ENCODE measurements at places on chromosomes 7 and 10.

- DNase-seq: no peak
These were observed 35.9 kb upstream of the HDAC9 start for GRCh38 chr7:18459484-18460245.

DNA sequence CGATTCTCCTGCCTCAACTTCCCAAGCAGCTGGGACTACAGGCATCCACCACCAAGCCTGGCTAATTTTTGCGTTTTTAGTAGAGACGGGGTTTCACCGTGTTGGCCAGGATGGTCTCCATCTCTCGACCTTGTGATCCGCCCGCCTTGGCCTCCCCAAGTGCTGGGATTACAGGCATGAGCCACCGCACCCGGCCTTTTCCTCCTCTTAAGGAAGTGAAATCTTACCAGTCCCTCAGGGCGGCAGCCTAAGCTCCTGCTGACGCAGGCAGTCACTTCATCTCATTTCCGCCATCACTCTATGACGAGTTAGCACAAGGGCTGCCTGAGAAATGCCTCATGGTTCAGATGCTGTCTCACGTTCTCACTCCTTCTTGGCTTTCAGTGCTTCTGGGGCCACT lies 246.0 kb upstream of the SHH start:
- no peak for DNase-seq

DNA sequence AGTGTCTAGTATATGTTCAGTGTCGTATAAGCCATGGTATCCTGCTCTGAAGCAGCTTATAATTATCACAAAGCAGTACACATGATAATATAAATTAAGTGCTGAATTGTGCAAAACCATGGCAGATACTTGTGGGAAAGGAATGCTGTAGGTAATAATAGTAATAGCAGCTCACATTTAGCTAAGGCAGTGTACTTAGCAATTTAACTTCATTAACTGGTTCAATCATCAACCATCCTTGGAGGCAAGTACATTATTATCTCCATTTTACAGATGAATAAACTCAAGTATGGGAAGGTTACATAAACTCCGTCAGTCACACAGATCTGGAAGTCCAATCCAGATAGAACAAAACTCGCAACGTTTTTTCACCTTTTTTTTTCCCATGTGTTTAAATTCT lies 21.6 kb upstream of the RNF148 start:
- no peak for DNase-seq

- DNase-seq: no peak
These were observed 40.9 kb downstream of the CCNY start for GRCh38 chr10:35377050-35377728.

- DNase-seq: no peak
These were observed 54.2 kb upstream of the SVIL start for GRCh38 chr10:29689001-29689400.

GRCh38 chr7:100884736-100885439 lies 4.6 kb downstream of the UFSP1 start:
- no peak for DNase-seq

DNA sequence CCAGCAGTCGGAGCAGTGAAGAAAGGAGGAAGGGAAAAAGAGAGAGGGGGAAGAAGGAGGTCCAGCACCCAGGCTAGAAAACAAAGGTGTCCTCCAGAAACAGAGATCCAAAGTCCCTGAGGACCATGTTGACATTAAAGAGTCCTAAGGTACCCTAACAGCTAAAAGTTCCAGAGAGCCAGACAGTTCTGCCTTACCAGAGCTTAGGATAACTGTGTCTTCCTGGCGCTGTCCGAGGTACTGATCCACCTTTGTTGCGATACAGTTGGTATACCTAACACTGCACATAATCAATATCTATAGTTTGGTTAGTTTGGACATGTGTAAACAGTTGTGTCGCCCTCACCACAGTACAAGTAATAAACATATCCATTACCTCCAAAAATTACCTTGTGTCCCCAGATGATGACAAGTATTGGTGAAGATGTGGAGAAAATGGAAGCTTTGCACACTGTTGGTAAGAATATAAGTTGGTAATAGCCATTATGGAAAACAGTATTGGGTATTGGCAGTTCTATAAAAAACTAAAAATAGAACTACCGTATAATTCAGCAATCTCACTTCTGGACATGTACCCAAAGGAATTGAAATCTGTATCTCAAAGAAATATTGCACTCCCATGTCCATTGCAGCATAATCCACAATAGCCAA lies 59.8 kb downstream of the GRID1 start:
- DNase-seq: no peak

- DNase-seq: no peak
These were observed 11.7 kb downstream of the CPA5 start for GRCh38 chr7:130356121-130356875.

DNA sequence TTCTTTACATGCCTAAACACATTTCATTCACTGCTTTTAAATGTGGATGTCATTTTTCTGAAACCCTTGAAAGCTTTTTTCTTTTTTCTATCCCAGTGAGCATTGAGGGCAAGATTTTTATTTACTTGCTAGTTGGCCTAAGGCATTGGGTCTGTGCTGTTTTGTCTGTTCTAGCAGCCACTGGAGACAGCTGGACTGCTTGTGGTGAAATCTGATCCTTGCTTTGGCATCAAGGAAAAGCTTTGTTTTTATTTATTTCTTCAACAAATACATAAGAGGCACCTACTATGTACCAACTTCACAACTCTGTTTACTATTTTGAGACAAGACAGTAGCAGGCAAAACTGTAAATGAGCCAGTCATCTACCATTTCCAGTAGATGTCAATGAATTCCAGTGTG lies 28.4 kb upstream of the PDLIM1 start:
- no peak for DNase-seq

GRCh38 chr10:3783682-3784432 lies 1.2 kb downstream of the KLF6 start:
- no peak for DNase-seq

- DNase-seq: no peak
These were observed 31.3 kb downstream of the FKBP6 start for GRCh38 chr7:73359306-73359705.

GRCh38 chr7:134865001-134865845 lies 85.8 kb downstream of the CALD1 start:
- DNase-seq: no peak
